Astrocyte (in vitro differentiated cells and primary cell): ENCODE measurements at places on chromosomes 11 and 22. TPM values are rescaled to one million over a fixed set of nuclear protein-coding genes. Genes with fewer than 3 reads are reported as not detected.
A peak's percentile ranks its signal among the peaks of the same experiment; 100 is the strongest.

Gene OR8G5
- not detected in 2 replicates for total RNA-seq

Gene RTN4RL2
- 0.50 and 0.65 TPM in 2 replicates for total RNA-seq

Gene MRGPRE
- not detected in 2 replicates for total RNA-seq

Gene KCTD14
- total RNA-seq: 1.0 and 1.1 TPM in 2 replicates

Gene DEUP1
- total RNA-seq: 0.41 and 0.91 TPM in 2 replicates

Gene P2RX6
- 0.22 and 0.45 TPM in 2 replicates for total RNA-seq

Gene PARVA
- total RNA-seq: 106 TPM in 2 replicates

Gene TMEM45B
- total RNA-seq: not detected in 2 replicates

Gene RAB3IL1
- total RNA-seq: 0.91 and 1.7 TPM in 2 replicates

Gene TESMIN
- total RNA-seq: 1.1 and 1.7 TPM in 2 replicates

Gene NXPE4
- not detected in 2 replicates for total RNA-seq

Gene MGAT3
- total RNA-seq: 7.9 and 9.7 TPM in 2 replicates

Gene MAFF
- 12.0 and 18.2 TPM in 2 replicates for total RNA-seq

GRCh38 chr22:40414311-40414710 is 43.9 kb downstream of the SGSM3 start:
- peak; percentile 18 for DNase-seq

DNA sequence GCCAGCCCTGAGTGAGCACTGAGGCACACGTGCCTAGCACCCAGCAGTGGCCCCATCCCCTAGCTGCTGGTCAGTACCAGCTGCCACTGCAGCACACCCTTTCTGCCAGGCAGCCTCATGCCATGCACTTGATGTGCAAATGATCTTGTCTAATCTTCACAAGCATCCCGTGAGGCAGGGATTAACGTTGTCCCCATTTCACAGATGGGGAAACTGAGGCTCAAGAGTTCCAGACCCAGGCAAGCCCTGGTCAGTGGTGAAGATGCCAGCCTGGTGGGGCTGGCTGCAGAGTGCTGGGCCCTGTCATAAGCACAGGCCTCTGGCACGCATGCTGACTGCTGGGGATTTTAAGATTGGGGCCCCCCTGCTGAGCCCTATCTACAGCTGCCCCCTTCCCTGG is 8.4 kb upstream of the CDKN1C start:
- no peak for DNase-seq

- DNase-seq: no peak
Measured at GRCh38 chr22:46726066-46726985, 11.7 kb downstream of the CERK start.

GRCh38 chr11:73969091-73969490 is 13.6 kb downstream of the UCP2 start:
- no peak for DNase-seq

GRCh38 chr11:72643547-72643946 is 30.7 kb downstream of the PDE2A start:
- no peak for DNase-seq

- DNase-seq: no peak
Measured at GRCh38 chr11:7910286-7910788, 20.7 kb downstream of the OR10A6 start.

- no peak for DNase-seq
Measured at GRCh38 chr11:125399945-125400344, 96.1 kb downstream of the FEZ1 start.

DNA sequence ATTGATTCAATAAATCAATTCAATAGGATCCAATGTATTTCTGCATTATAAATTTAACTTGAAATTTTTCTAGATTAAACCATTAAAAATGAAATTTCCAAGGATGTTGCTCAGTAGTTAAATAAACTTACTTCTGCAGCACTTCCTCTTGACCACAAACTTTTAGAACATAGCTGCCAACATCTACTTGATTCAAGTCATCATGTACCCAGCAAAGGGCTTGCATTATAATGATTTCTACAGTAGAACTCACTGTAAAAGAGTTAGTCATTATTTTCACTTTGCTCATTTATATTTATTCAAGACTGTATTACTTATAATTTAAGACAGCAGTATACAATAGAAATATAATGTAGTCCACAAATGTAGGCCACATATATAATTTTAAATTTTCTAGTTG is 59.2 kb downstream of the PIK3C2A start:
- DNase-seq: peak; percentile 30

GRCh38 chr11:22923561-22923960 is 63.3 kb upstream of the CCDC179 start:
- DNase-seq: no peak

DNA sequence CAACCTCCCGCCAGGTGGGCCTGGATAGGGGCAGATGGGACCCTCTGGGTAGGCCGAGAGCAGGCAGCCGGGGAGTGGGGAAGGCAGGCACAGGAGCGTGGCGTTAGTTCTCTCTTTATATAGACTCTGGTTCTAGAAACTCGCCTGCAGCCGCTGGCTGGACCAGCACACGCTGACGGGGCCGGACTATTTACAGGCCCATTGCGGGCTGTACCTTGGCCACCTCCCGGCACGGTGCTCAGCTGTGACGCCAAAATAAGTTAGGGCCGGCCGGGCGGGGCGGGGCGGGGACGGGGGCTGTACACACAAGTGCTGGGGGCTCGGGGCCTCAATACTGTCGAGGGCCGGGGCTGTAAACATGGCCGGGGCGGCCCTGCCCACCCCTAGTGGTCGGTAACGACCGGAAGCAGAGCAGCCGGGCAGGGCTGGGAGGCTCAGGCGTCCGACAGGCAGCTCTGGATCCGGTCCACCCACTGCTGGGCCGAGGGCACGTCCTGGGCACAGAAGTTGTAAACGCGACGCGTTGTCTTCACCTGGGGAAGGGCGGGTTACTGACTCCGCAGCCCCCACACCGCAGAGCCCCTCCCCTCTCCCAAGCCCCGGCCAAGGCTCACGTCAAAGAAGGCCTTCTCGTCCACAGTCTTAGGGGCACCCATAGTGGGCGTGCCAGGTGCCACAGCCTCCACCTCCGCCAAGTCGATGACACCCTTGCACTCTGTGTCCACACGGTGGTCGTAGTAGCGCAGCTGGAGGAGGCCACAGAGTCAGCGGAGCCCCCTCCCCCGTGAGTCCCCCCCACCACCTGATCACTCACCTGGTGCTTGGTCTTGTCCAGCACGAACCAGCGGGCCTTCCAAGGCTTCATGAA is 27.9 kb downstream of the SBF1 start:
- no peak for DNase-seq

DNA sequence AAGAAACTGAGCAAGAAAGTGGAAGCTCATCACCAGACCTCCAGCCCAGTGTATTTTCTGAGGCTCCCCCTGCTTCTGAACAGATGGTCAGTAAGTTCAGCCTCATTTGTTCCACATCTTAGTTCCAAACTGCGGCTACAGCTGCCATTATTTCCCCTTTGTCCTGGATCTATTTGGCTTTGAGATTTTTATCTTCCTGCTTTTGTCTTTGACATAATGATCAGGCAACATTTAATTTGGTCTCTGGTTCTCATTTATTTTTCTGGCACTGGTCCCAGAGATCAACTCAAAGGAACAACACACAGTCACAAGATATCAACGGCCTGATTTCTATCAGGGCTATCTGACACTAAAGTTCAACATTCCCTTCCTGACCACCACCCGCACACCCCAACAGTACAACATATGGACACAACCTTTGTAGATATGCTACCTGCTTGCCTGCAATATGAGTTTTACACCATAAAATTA is 137.5 kb downstream of the FAM76B start:
- DNase-seq: no peak

GRCh38 chr11:63280920-63281319 is 37.5 kb upstream of the SLC22A25 start:
- no peak for DNase-seq

GRCh38 chr22:24986816-24987215 is 34.3 kb downstream of the KIAA1671 start:
- no peak for DNase-seq

- no peak for DNase-seq
Measured at GRCh38 chr11:125688066-125688465, 7.4 kb upstream of the ACRV1 start.

GRCh38 chr22:30425616-30426387 is at the start of gene MTFP1:
Gene MTFP1 (plus strand): TSS chr22:30425768. CDS start chr22:30425880, 112 bp downstream.
- DNase-seq: peak; percentile 54

GRCh38 chr11:64086258-64087123 is 50.8 kb downstream of the FLRT1 start:
- DNase-seq: no peak

DNA sequence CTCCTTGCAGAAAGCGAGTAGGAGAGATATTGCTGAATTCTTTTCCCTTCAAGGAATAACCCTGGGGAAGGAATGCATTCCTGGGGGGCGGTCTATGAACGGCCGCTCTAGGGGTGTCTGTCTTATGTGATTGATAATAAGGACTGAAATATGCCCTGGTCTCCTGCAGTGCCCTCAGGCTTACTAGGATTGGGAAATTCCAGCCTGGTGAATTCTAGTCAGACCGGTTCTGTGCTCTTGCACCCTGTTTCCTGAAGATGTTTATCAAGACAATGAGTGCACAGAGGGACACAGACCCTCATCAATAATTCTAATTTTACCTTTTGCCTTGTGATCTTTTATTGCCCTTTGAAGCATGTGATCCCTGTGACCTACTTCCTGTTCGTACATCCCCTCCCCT is 140.7 kb downstream of the LUZP2 start:
- DNase-seq: no peak

GRCh38 chr22:30665266-30665665 is 2.4 kb downstream of the DUSP18 start:
- no peak for DNase-seq

DNA sequence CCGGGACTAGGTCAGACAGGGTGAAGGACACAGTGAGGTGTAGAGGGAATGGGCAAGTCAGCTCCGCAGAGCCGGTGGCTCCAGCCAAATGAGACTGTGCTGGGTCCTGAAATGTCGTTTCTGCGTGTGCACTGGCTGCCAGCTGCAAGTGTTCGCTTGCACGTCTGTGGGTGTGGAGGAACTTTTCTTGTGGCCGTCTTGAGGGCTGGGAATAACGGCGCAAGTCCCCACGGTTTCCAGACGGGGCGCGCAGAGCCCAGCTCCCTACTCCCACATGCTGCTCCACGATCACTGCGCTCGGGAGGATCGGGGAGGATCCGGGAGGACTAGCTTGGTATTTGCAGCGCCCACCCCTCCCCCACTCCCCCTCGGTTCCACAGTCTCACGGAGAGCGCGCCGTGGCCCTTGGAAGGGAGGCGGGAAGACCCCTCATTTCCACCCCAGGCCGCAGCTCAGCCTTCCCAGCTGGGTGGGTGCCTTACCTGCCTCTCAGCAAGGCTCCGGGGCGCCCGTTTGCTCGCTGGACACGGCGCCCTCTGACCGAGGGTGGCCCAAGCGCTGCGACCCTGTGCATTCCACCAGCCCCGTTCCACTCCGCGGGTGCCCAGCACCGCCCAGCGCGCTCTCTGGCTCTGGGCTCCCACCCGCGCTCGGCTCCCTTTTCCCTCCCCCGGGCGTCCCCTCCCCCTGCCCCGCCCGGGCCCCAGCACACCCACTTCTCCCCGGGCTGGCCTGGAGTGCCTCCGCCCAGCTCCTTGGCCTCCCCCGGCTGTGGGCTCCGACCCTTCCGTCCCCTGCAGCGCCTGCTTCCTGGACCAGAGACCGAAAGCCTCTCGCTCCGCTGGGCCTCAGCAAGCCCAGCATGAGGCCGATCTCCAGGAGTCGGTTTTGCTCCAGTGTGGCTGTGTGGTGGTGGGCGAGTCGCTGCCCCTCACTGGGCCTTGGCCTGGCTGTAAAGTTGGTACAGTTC is at the start of gene KCNE3:
KCNE3 (minus strand) TSS at position 634 of the 970 bp plus-strand sequence. CDS start 9,986 bp downstream, outside the sequence.
- DNase-seq: no peak

- DNase-seq: no peak
Measured at GRCh38 chr11:76629853-76630599, 40.5 kb downstream of the LRRC32 start.

DNA sequence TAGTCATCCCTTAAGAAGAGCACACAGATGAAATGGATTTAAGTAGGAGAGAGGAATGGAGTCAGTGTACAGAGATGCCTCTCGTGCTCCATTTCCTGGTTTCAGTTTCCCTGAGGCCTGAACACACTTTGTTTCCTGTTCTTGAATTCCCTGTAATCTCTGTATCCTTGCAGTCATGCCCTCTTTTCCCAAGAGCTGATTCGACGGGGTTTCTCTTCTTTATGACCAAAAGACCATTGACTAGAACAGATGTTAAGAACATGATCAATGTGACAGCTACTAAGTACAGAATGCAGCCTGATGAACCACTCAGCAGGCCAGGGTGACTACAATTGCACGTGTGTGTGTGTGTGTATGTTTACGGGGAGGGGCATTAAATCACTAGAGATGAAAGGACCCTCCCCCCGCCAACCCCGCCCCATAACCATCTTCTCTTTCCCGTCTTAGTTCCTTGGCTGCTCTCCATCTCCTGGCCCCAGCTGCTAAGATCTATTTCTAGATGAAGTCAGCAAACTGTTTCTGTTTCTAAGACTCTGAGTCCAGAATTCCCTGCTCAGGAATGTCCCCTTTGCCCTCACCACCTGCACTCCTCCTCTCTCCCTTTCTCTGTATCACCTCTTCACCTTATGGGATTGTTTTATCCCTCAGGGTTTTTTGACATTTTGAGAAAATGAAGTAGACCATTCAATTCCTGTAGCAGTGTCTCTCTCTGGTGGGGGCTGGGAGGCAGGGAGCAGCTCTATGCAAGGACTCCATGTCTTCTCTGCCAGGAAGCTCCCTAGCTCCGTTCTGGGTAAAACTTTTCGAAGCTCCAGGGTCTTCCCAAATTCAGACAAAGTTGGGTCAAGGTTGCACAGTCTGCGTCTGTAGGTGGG is 26.0 kb downstream of the SLC22A6 start:
- DNase-seq: no peak
